HepG2 (cell line): ENCODE measurements at places on chromosomes 2 and 18.

- no peak for DNase-seq
Measured at GRCh38 chr2:101722864-101723263, 25.4 kb downstream of the MAP4K4 start.

- peak; percentile 98 for DNase-seq
Measured at GRCh38 chr2:238449909-238450417, 23.2 kb downstream of the ASB1 start.

DNA sequence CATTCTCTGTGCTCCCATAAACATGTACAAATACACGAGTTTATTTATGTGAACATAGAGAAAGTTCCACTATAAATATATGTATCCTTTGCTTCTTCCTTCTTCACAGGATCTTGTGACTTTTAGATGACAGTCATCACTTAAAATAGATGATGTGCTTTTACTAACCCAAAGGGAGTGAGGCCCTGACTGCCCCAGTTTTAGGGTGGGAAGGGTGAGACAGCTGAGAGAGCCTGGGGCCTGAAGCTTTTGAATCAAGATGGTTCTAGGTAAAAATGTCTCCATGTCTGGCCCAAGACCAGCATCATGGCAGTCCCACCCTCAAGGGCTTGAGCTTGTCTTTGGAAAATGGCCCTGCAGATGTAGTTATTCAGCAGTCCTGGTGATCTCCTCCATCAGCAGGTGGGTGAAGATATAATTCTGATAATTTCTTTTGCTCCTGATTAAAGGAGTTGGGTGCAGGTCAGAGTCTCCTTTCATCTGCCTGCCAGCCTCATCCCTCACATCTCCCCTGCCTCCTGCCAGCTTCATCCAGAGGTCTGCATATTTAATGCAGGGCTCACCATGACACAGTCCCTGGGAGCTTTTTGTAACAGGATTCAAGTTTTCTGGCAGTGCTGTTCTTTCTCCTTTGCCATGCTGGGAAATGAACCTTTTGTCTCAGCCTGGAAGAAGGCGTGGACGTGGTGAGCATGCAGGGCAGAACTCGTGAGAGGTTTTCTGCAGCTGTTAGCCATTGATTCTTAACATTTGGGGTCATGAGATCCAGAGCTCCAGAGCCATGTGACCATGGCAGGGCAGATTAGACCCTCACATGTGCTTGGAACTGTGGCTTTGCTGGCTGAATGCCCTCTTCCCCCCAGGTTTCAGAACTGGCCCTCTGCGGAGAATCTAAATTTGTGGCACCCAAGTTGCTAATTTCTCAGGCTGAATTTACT, 2.7 kb downstream of the HRH4 start:
- no peak for DNase-seq

DNA sequence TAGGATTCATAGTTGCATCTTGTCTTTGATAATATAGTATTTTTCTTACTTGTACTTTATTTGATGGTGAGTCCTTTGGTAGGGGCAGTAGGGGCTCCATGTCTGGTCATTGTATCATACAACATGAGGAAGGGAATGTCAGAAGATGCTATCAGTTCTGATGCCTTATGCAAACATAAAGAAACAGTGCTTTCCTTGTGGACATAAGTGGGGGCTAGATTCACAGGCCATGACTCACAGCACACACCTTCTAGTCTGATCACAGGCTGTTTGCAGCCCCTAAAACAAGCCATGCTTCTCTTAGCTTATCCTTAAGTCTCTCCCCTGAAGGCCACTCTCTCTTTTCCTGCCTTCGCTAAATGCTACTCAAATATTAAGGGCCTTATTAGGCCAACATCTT, 10.7 kb upstream of the SLC14A1 start:
- DNase-seq, result peak; percentile 35

DNA sequence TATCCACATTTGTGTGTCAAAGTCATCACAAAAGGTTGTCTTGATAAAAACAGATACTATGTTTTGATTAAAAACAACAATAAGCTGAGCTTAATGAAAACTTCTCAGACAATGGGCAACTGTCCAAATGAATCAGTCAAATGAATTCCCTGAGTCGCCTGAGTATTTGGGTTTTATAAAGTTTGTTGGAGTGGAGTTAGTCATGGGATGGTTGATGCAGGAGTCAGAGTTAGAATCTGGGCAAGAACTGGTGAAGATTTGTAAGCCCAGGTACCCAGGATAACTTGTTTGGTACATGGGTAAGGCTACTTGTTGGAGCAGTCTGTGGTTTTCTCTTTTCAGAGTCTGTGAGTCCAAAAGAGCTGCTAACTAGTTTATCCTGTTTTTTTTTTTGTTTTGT, 34.4 kb upstream of the RAPGEF4 start:
- DNase-seq, result no peak

GRCh38 chr2:175251425-175252041, 70.0 kb upstream of the ATP5MC3 start:
- DNase-seq, result peak; percentile 36

- DNase-seq, result no peak
Measured at GRCh38 chr2:20229322-20230113, 4.6 kb upstream of the SDC1 start.

DNA sequence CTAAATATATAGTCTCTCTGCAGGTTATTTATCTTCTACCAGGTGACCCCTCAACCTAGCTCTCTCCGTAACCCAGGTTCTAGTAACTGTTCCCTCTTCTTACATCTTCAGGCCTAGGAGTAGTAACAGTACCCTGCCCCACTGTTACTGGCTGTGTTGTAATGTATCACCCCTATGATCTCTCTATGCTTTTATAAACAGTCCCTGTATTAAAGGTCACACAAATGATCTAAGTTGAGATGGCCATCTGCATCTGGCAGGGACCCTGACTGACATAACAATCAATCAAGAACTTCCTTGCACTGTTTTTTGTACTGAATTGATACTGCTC, 219.7 kb upstream of the STK17B start:
- DNase-seq, result no peak

GRCh38 chr2:114294741-114295140, 147.7 kb upstream of the DPP10 start:
- DNase-seq, result no peak

GRCh38 chr2:16566701-16567100, 98.9 kb downstream of the CYRIA start:
- no peak for DNase-seq

DNA sequence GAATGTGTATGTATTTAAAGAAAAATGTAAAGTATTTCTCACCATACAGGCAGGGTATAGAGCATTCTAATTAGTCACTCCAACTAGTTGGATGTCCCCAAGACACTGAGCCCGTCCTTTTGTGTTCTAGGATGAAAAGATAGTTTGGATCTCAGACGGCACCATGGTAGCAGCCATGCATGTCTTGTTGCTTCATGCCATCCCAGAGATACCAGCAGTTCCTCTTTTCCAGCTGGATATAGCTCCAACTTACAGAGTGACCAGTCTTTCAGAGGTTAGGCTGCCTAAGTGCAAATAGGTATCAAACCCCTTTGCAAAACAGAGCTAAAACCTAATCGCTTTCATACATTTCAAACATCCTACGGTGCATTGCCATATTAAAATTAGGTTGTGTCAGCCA, 275.3 kb downstream of the MTX2 start:
- DNase-seq, result no peak

GRCh38 chr2:186589612-186590349, at the start of gene ITGAV:
Gene ITGAV, plus strand, starts transcription at chr2:186590056. Its CDS starts 283 bp downstream, at chr2:186590339.
- peak; percentile 93 for DNase-seq

GRCh38 chr2:105143094-105143466, 98.5 kb upstream of the GPR45 start:
- DNase-seq, result no peak

DNA sequence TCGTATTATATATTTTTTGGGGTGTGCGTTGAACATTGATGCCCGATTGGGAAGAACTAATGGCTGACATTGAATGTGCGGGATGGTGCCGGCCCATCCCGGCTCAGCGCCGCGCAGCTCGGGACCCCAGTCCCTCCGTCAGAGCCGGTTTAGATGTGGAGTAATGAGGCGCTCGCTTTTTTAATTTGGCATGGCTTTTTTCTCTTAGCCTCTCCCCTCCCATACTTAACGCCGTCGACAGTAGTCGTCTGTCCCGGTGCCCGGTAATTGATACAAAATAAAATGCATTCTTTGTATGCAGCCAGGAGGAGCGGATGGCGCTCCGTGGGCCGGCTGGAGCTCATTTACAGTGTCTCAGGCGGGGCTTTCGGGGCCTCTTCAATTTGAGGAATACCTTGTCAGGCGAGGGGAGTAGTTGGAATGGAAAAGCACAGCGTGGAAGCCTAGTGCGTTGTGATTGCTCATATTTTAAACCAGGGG, 209.2 kb downstream of the GBX2 start:
- no peak for DNase-seq

DNA sequence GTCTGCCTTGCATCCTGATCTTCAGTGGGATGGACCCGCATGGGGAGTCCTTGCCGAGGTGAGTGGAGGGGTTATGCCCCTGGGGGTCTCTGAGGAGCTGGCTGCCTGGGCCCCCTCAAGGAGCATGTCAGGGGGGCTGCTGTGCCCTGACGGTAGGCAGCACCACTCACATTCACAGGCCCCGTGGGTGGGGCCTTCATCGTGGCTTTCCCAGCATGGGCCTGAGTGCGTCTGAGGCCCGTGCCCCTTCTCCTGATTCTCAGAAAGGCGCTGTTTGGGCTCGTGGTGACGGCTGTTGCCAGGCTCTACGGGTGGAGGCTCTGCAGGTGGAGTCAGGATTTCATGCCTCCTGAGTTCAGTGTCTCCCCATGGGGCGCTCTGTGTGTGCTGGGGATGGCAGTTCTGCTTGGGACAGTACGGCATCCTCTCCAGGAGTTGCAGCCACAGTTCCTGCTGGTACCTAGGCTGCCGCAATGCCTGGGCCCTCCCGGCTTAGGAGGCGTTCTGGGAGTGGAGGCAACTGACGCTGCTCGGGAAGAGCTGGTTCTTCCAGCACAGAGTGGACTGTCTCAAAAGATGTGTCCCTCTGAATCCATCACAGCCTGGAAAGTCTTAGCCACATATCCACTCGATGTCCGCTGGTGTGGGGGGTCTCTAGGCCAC, 57.3 kb downstream of the NTSR2 start:
- DNase-seq, result no peak

GRCh38 chr2:40103590-40103989, 324.5 kb upstream of the THUMPD2 start:
- DNase-seq, result no peak

GRCh38 chr2:7523481-7524120, 606.4 kb downstream of the RNF144A start:
- DNase-seq, result no peak

- no peak for DNase-seq
Measured at GRCh38 chr2:105864262-105864661, 119.5 kb downstream of the NCK2 start.

DNA sequence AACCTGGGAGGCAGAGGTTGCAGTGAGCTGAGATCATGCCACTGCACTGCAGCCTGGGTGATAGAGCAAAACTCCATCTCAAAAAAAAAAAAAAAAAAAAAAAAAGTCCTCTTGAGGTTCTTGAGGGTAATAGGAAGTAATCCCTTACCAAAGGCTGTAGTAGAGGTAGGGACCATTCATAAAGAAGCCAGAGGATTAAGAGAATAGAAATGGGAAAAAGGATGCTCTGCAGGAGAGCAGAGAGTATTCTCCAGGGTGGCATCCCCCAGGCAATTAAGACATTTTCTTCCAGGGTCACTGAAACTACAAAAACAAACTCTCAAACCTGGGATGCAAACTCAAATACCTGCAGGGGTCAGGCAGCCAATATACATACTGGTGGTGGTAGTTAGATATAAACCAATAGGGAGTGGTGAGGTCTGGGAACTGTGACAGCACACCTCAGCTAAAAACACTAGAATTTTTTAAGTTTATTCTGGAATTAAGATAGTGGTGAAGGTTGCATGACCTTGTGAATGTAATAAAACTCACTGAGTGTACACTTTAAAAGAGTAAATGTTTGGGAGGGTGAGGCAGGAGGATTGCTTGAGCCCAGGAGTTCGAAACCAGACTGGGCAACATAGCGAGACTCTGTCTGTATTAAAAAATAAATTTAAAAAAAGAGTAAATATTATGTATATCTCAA, 24.7 kb downstream of the RAPH1 start:
- no peak for DNase-seq

DNA sequence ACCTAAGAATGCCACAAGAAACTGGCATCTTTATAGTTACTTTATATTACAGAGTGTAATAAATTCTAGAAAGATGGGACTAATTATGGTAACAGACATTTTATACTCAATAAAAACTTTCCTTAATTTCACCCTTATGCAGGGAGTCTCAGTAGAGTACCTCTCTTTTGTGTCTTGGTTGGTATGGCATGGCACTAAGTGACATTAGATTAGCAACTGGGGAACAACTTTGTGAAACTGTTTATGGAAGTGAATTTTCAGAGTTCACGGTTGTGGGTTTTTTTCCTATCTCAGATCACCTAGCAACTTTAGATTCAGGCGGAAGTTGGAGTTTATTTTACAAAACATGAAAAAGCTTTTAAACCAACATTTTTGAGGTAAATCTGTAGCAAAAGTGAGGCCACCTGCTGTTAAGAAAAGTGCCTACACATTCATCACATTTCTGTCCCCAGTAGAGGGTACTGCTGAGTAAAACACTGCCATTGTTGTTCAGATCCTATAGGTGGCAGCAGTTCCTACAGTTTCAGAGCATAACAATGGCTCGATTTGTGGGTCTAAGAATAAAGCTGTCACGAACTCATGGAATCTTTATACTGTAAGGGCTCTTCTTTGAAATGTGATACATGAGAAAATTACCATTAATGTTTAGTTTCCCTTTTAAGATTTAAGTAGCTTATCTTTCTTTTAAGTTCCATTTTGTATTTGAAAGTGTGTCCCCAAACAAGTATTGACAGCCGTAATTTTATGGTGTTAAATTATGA, 117.6 kb downstream of the CAMKMT start:
- DNase-seq, result peak; percentile 89

DNA sequence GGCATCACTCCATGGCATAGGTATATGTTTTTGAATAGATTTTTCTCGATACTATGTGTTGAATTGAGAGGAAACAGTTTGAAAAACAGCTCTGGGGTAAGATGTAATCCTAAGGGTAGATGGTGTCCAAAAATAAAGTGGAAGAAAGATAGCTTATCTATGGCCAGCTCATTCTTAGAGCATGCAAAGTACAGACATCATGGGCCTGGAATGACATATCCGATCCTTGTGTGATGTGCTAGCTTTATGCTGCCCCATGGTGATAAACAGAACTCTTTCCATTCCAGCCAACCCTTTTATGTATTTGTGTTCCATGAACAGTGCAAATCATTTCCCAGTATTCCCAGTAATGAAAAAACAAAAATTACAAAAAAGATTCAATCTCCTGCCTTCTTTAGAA, 390.2 kb upstream of the NXPH2 start:
- no peak for DNase-seq

DNA sequence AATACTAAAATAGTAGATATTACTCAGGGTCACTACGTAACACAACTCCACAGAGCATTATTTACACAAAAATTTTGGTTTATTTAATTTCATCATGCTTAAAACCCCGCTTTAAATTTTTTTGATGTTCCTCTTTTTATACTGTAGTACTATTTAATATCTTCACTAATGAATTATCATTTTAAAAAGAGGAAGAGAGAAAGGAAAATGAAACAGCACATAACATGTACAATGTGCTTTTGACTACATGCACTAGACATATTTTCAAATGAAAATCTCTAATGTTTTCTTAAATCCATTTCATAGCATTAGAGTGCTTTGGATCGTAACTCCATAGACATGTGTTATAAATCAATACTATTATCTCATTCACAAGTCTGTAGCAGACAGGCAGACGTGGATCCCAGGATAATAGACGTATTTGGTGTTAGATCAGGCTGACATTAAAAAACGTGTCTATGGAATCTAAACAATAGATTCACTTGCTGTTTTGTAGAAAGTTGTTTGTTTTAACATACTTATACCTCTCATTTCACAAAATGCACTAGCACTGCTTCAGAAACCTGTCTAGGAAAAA, 897.0 kb downstream of the CPS1 start:
- no peak for DNase-seq

GRCh38 chr2:233349005-233349998, 5.0 kb upstream of the DGKD start:
- DNase-seq, result peak; percentile 62
